ENCODE measurements at places on chromosomes 3 and 15.

GRCh38 chr15:40064231-40064894, 25.4 kb upstream of the SRP14 start:
- no peak for DNase-seq

- no peak for DNase-seq
Observed at GRCh38 chr3:16837602-16838001, 47.2 kb upstream of the PLCL2 start.

GRCh38 chr3:195771646-195772300, 40.0 kb downstream of the MUC4 start:
- no peak for DNase-seq

DNA sequence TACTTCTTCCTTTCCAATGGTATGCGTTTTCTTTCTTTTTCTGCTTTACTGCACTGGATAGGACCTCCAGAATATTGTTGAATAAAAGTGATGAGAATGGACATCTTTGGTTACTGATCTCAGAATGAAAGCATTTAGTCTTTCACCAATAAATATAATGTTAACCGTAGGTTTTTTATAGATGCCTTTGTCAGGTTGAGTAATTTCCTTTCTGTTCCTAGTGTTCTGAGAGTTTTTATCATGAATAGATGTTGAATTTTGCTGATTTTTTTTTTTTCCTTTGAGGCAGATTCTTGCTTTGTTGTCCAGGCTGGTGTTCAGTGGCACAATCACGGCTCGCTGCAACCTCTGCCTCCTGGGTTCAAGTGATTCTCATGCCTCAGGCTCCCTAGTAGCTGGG, 158.4 kb downstream of the KLHL25 start:
- DNase-seq = no peak

GRCh38 chr3:10106919-10107318, 1.1 kb downstream of the FANCD2OS start:
- DNase-seq = no peak

DNA sequence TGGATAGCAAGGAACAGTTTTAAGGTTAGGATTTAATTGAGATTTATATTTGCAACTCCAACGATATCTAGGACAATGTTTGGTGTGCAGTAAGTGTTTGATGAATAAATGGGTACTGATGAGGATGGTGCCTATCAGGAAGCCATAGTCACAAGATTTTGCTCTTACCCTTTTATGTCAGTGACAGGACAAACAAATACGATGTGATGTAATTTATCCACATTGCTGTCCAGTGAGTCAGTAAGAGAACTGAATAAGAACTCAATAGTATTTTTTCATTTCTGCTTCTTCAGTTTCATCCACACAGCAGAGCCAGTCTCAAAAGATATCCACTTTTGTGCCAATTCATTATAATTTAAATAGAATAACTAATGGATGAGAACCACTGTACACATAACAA, 18.5 kb downstream of the C3orf85 start:
- no peak for DNase-seq

DNA sequence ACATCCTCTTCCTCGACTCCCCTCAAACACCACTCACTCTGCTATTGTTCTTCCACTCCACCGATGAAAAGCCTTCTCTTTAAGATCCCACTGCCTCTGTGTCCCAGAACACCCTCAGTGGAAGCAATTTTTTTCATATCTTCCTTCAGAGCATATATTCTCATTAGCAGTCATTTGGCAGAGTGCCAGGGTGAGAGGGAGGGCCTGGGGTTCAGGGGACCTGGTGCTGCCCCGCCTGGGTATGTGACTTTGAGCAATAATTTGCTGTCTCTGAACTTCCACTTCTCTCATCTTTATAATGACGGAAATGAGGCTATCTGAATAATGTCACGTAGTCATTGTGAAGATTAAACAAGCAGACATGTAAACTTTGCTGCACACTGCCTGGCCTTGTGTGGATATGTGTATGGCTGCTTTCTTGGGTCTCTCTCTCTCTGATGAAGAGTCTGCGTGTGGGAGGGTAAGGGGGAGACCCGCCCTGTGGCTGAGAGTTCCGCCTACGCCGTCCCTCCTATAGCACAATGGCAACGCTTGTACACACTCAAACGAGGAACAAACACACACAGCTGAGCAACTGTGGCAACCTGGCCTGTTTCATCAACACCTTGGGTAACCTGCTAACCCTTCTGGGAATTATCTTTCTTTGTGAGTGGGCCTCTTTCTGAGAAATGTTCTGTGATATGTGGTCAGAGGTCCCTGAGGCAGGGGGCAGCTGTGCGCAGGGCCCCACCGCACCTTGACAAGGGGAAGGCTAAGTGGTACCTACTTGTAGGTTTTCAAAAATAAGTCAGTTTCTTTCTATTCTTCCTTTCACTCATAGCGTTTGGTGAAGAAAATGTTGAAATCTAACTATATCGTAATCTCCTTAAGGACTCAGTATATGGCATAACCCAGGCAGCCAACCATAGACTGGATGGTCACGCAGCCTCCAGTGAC, 369.8 kb downstream of the SV2B start:
- peak; percentile 72 for DNase-seq

GRCh38 chr15:38247336-38247735, 5.3 kb upstream of the SPRED1 start:
- DNase-seq = no peak

DNA sequence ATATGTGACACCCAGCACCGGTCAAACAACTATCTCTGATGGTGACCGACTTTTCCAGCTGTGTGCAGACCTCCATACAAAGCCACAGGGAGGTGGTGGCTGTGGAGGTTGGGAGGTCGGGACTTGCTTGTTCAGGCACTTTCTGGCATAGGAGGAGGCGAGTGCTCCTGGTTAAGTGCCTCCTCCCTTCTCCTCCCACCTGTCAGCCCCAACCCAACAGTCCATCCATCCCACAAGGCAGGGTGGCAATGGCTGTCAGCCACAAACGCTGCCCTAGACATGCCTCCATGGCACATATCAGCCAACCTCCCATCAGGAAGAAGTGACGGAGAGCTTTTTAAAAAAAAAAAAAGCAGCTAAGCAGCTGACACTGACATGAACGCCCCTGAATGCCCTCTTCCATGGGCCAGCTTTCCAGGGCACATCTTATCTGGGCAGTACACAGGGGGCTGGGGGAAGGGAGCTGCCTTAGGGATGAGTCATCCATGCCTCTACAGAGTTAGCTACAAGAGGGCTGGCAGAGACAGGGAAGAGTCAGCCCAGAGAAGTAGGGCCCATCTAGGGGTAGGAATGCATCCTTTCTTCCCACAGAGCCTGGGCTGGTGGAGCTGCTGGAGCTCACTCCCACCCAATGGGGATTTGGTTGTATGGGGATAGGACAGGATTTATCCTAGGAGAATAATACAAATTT, 41.2 kb downstream of the CCDC12 start:
- DNase-seq = no peak

GRCh38 chr3:184679056-184679816, 32.6 kb downstream of the MAGEF1 start:
- DNase-seq = no peak

GRCh38 chr15:58058729-58059128, 6.8 kb downstream of the ALDH1A2 start:
- DNase-seq = no peak

DNA sequence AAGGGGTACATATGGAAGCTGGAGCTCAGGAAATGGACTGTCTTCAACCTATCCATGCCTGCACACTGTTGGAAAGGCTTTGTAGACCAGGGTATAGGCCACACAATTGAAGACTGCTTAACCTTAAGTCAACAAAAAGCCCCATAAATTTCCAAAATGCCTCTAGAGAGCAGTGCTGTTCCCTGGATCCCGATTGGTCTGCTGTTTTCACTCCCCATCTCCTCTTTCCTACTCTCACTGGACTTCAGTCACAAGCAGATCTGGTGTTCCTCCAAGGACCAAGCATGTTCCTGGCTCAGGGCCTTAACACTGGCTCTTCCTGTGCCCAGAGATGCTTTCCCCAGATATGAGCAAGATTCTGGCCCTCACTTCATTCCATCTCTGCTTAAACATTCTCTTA, 22.8 kb upstream of the LRRC34 start:
- DNase-seq = no peak

GRCh38 chr15:54577476-54578250, 599.4 kb downstream of the UNC13C start:
- DNase-seq = no peak

GRCh38 chr3:40055956-40056355, 246.5 kb downstream of the MYRIP start:
- no peak for DNase-seq

DNA sequence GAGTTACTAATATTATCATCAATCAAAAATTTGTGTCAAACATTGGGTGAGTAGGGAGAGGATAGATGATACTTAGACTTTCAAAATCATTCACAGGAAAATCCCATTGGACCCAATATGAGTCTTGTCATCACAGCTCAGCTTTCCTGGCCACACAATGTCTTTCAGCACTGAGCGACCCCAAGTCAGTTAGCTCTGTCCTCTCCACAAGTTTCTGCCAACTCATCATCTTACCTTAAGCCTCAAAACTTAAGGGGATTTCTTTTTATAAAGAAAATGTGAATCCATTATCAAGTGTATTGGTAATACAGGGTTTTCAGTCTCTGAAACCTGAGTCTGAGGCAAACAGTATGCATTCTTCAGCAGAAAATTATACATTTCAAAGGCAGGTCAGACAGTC, 55.8 kb downstream of the SUMF1 start:
- DNase-seq = no peak

DNA sequence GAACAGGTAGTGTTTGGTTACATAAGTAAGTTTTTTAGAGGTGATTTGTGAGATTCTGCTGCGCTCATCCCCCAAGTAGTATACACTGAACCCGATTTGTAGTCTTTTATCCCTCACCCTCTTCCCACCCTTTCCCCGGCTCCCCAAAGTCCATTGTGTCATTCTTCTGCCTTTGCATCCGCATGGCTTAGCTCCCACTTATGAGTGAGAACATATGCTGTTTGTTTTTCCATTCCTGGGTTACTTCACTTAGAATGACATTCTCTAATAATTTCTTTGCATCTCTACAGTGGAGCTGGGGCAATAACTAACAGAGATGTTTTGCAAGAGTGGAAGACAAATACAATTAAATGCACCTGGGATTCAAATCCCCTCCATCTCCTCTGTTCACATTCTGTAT, 93.2 kb downstream of the TP63 start:
- DNase-seq = no peak

DNA sequence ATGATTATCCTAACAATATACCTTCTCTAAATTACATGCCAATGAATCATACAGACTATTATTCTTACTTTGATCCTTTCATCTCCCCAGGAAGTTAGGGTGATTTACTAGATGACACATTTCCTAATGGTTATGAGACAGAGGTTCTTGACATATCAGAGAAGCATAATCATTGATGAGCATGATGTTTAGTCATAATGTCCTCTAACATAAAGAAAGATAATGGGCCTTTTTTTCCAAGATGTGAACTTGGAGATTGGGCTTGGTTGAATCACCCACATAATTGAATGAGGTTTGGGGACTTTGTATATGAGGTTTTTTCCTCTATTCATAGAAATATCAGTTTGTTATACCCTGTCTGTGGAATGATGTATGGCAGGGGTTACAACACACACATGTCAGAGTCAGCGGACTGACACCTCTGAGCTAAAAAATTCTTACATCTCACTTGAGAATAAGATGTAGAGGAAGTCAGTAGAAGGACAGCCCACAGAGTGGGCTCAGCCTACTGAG, 69.7 kb upstream of the DCBLD2 start:
- DNase-seq = no peak

DNA sequence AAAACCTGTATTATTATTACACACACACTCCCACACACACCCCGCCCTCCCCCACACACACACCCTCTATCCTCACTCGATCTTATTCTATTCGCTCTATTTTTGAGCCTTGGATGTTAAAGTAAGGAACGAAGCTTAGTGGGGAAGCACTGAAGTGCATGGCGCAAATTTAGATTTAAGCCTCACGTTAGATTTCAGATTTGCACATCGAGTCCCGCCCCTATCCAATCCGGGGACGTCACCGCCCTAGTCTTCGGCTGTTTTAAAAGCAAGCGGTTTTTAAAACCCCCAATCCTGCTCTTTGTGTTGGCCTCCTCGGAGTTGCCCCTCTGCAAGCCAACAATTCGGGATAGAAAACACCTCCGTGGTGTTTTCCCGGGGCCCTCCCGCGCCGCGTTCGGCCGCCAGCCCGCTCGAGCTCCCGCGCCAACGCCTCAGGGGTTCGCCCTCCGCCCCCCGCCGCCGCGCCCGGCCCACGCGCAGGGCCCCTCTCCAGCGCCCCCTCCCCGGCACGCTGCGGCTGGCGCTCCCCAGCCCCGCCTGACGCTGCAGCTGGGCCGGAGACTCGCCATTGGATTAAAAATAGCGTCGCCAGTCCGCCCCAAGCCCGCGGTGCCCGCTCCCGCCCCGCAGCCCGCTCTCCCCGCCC, at the start of gene USP13:
TSS of gene USP13 (plus strand) at position 594 of the 649 bp plus-strand sequence. CDS start 186 bp downstream, outside the sequence.
- peak; percentile 47 for DNase-seq

- DNase-seq = peak; percentile 77
Observed at GRCh38 chr15:66387163-66388042, 691 bp downstream of the MAP2K1 start.

DNA sequence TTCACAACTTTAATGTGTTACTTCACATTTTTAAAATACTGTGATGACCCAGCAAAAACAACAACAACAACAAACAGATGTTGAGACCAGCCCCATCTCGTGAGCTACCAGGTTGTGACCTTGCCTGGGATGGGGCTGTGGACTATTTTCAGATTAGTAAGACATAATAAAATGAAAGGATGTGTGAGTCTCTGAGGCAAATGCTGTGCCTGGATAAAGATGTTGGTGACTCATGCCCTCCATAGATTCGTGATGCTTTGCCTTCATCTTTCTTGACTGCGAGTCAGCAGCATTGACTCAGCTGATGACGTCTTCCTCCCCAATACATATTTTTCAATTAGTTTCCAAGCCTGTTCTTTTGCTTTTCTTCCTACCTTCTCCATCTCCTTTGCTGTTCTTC, 453.0 kb upstream of the CFAP20DC start:
- DNase-seq = peak; percentile 49

DNA sequence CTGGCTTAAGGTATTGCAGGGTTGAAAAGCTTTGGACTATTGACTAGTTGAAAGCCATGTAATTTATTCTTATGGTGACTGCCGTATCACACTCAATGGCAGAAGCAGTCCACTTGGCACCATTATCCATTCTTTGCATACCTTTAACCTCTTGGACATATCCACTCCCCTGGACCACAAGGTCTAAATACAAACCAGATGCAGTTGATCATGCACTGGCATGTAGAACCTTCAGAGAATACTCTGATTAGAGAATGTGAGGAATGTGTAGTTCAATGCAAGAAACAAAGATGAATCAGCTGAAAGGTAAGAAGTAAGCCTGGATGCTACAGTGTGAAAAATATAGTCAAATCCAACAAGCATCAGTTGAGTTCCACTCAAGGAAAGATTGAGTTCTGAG, 93.1 kb downstream of the FRMD5 start:
- no peak for DNase-seq

DNA sequence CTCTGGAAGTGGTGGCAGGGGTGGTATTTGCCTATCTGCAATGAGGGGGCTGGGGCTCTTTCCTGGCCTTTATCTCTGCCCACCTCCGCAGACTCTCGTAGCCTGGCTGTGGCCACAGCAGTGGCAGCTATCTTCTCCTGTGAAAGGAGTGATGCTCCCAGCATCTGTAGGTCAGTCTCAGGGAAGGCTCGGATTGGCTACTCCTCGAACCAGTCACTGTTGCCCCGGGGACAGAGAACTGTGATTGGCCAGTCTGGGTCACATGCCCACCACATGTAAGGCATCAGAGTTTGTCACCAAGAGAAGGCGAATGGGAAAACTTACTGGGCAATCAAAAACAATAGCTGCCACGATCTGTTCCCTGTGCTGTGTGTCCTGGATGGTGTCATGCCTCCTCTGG, 30.1 kb upstream of the FGD5 start:
- no peak for DNase-seq

All from stimulated activated CD4-positive, alpha-beta T cell treated with anti-CD3 and anti-CD28 coated beads, Interleukin-2, amount 100 ng/mL, for 4 hours (primary cell).